ENCODE measurements at places on chromosomes 5 and 9.
A peak's percentile ranks its signal among the peaks of the same experiment; 100 is the strongest.

GRCh38 chr5:132540764-132541163, 2.6 kb downstream of the IL5 start:
- H3K36me3 ChIP-seq, result no peaks in the 10 kb centered on the region
- no peaks in the 10 kb centered on the region for H3K4me1 ChIP-seq
- peaks cover 7% of the 10 kb centered on the region for H3K27me3 ChIP-seq
- no peak overlapping the region for H3K4me3 ChIP-seq

DNA sequence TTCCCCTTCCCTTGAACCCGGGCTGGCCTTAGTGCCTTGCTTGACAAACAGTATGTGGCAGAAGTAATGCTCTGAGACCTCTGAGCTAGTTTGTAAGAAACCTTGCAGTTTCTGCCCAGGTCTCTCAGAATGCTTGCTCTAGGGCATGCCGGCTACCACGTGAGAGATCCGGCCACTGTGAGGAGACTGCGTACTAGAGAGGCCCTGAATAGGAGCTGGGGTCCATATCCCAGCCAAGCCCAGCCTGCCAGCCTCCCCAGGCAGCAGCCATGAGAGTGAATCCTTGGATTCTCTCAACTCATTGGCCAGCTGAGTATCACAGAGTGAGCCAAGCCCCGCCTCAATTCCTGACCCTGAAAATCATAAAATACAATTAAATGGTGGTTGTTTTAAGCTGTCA, 16.0 kb upstream of the COL15A1 start:
- no peaks in the 10 kb centered on the region for H3K36me3 ChIP-seq
- peaks cover 36% of the 10 kb centered on the region for H3K4me1 ChIP-seq
- DNase-seq, result peak; percentile 12
- H3K27ac ChIP-seq, result no peak overlapping the region

DNA sequence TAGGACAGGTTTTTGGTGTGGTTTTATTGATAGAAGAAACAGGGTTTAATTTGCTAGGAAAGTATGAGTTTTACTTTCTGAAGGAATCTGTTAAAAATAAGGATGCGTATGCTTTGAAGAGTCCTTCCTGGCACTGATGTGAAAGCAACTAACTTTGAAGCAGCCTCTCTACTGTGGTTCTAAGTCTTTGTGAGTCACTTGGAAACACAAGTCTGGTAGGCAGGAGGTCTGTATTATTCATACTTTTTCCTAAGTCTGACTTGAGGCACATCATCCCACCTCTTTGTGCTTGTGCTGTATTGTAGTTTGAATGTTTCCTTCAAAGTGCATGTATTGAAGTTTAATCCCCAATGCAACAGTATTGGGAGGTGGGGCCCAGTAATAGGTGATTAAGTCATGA, 129.0 kb downstream of the TAF11L14 start:
- no peaks in the 10 kb centered on the region for H3K36me3 ChIP-seq
- H3K27ac ChIP-seq, result no peak overlapping the region
- H3K4me1 ChIP-seq, result no peaks in the 10 kb centered on the region
- DNase-seq, result no peak
- no peaks in the 10 kb centered on the region for H3K27me3 ChIP-seq
- no peak overlapping the region for H3K4me3 ChIP-seq

GRCh38 chr5:32020271-32020670, 153.8 kb downstream of the GOLPH3 start:
- no peaks in the 10 kb centered on the region for H3K36me3 ChIP-seq
- no peak overlapping the region for H3K4me3 ChIP-seq
- H3K27ac ChIP-seq, result no peak overlapping the region
- DNase-seq, result no peak

- H3K4me3 ChIP-seq, result no peak overlapping the region
- H3K4me1 ChIP-seq, result peaks cover 16% of the 10 kb centered on the region
- no peaks in the 10 kb centered on the region for H3K36me3 ChIP-seq
- no peak overlapping the region for H3K27ac ChIP-seq
- DNase-seq, result no peak
These were observed 995.4 kb downstream of the MAT2B start for GRCh38 chr5:164500856-164501255.

GRCh38 chr9:27369591-27369990, 72.6 kb upstream of the EQTN start:
- no peaks in the 10 kb centered on the region for H3K27me3 ChIP-seq
- peaks cover 44% of the 10 kb centered on the region for H3K4me1 ChIP-seq
- no peak overlapping the region for H3K27ac ChIP-seq
- no peaks in the 10 kb centered on the region for H3K36me3 ChIP-seq

DNA sequence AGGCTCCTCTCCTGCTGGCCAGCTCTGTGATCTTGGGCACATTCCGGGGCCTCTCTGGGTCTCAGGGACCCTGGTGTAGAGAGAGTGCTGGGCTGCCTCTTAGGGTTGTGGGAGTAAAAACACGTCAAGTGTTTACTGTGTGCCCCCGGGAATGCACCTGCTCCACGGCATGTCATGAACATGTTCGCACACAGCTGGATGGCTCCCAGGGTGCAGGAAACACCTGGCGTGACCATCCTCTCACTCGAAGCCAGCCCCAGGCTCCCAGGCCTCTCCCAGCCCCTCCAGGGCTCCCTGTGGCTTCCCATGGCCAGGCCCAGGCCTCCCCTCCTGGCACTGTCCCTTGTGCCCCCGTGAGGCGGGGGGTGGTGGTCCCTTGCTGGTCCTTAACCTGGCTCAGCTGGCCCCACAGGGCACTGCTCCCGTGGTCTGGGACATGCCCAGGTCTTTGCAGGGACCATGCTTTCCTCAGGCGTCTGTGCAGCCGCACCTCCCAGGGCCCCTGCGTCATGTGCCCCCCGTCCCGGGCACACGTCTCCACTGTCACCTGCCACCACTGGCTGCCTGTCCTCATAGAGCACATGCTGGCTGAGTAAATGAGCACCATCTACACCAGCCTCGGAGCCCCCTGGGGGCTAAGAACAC, 44.9 kb downstream of the SLC6A3 start:
- no peak overlapping the region for H3K27ac ChIP-seq
- H3K4me1 ChIP-seq, result no peaks in the 10 kb centered on the region
- H3K4me3 ChIP-seq, result no peak overlapping the region
- DNase-seq, result no peak
- peaks cover 19% of the 10 kb centered on the region for H3K27me3 ChIP-seq

- H3K4me1 ChIP-seq, result no peaks in the 10 kb centered on the region
- no peak overlapping the region for H3K27ac ChIP-seq
- H3K27me3 ChIP-seq, result no peaks in the 10 kb centered on the region
- no peak overlapping the region for H3K4me3 ChIP-seq
These were observed 18.5 kb upstream of the GAS1 start for GRCh38 chr9:86965636-86966395.

DNA sequence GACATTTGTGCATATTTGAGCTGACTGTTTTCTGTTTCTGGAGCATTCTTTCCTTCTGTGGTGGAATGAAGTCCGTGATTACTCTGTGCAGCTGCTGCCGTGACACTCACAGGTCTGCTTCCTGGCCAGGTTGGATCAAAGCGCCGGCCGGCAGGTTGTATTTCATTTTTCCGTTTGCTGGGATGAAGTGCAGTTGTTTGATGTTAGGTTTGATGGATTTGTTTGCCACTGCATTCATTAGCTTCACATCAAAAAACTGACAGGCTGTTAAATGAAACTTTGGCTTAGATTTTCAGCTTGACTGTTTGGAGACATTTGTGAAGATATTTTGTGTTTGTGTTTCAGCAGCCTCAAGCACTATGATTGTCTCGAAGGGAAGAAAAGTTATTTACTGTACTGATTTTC, 140.1 kb downstream of the KDM4C start:
- no peaks in the 10 kb centered on the region for H3K36me3 ChIP-seq
- no peak for DNase-seq
- no peaks in the 10 kb centered on the region for H3K4me1 ChIP-seq
- no peak overlapping the region for H3K4me3 ChIP-seq

GRCh38 chr5:67058998-67059743, 137.4 kb downstream of the CD180 start:
- H3K27ac ChIP-seq, result no peak overlapping the region
- no peaks in the 10 kb centered on the region for H3K27me3 ChIP-seq
- no peaks in the 10 kb centered on the region for H3K36me3 ChIP-seq
- H3K4me3 ChIP-seq, result no peak overlapping the region
- peak; percentile 23 for DNase-seq

- H3K27me3 ChIP-seq, result peaks cover 30% of the 10 kb centered on the region
- no peak for DNase-seq
- H3K4me3 ChIP-seq, result no peak overlapping the region
- H3K27ac ChIP-seq, result no peak overlapping the region
- H3K36me3 ChIP-seq, result no peaks in the 10 kb centered on the region
These were observed 15.5 kb downstream of the MEGF9 start for GRCh38 chr9:120698766-120699165.

DNA sequence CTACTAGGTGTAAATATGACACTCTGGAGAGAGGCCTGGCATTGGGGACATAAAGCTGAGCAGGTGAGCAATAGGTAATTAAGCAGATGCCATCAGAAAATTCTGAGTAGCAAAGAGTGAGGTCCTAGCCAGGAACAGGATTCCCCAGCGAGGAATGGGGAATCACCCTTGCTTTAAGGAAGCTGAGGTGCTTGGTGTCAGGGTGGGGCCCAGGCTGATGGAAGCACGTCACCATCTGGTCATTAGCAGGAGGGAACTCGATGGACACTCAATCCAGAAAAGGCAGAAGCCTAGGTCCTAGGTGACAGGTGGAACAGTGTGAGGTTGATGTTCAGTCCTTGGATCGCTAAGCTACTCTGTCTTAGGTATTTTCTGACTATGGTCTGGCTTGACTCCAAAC, 562.7 kb upstream of the DAP start:
- no peaks in the 10 kb centered on the region for H3K27me3 ChIP-seq
- no peak overlapping the region for H3K4me3 ChIP-seq
- no peak overlapping the region for H3K27ac ChIP-seq
- H3K36me3 ChIP-seq, result no peaks in the 10 kb centered on the region

GRCh38 chr9:6270896-6271295, 55.3 kb downstream of the IL33 start:
- H3K4me3 ChIP-seq, result no peak overlapping the region
- H3K4me1 ChIP-seq, result no peaks in the 10 kb centered on the region
- no peak overlapping the region for H3K27ac ChIP-seq
- H3K27me3 ChIP-seq, result no peaks in the 10 kb centered on the region

DNA sequence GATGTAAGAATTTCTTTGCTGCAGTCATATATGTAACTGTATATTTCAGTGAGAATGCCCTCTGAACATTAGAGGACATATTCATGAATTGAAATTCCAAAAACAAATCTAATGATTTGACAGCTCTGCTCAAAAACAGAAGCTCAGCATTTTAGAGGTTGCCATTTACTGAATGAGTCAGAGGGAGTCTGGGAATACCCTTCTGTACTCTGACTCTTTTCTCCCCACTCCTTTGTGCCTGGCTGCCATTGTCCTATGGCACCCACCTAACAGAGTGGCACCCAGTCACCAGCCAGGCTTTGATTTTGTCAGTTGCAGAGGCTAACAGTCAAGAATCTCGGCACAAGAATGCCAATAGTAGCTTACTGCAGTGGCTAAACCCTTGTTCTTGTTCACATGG, 133.6 kb downstream of the ATG10 start:
- H3K4me3 ChIP-seq, result no peak overlapping the region
- peaks cover 25% of the 10 kb centered on the region for H3K4me1 ChIP-seq
- no peaks in the 10 kb centered on the region for H3K36me3 ChIP-seq
- H3K27me3 ChIP-seq, result no peaks in the 10 kb centered on the region
- H3K27ac ChIP-seq, result no peak overlapping the region

DNA sequence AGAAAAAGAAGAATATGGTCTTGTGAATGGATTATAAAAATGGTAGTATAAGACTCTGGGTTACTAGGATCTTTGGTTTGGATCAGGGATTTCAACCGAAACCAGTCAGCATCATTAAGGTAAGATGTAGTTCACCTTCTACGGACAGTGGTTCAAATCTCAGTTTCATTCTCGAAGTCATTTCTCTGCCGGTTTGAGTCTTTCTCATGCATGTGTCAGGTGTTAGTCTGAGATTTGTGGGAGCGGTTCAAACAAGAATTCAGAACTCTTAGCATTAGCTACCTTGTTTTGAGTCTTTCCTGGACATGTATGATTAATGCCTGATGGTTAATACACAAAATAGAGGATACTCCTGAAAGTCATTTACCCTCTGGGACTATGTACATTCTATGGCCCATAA, 735.9 kb upstream of the NUDT12 start:
- DNase-seq, result no peak
- H3K4me1 ChIP-seq, result no peaks in the 10 kb centered on the region
- no peak overlapping the region for H3K27ac ChIP-seq
- no peak overlapping the region for H3K4me3 ChIP-seq
- no peaks in the 10 kb centered on the region for H3K36me3 ChIP-seq

- no peaks in the 10 kb centered on the region for H3K27me3 ChIP-seq
- no peaks in the 10 kb centered on the region for H3K36me3 ChIP-seq
- peaks cover 14% of the 10 kb centered on the region for H3K4me1 ChIP-seq
- no peak overlapping the region for H3K27ac ChIP-seq
These were observed 92.7 kb downstream of the VCAN start for GRCh38 chr5:83564069-83564749.

GRCh38 chr9:105114318-105114717, 130.1 kb upstream of the SLC44A1 start:
- no peak overlapping the region for H3K27ac ChIP-seq
- peaks cover 11% of the 10 kb centered on the region for H3K4me1 ChIP-seq
- H3K36me3 ChIP-seq, result no peaks in the 10 kb centered on the region
- H3K4me3 ChIP-seq, result no peak overlapping the region
- no peaks in the 10 kb centered on the region for H3K27me3 ChIP-seq

DNA sequence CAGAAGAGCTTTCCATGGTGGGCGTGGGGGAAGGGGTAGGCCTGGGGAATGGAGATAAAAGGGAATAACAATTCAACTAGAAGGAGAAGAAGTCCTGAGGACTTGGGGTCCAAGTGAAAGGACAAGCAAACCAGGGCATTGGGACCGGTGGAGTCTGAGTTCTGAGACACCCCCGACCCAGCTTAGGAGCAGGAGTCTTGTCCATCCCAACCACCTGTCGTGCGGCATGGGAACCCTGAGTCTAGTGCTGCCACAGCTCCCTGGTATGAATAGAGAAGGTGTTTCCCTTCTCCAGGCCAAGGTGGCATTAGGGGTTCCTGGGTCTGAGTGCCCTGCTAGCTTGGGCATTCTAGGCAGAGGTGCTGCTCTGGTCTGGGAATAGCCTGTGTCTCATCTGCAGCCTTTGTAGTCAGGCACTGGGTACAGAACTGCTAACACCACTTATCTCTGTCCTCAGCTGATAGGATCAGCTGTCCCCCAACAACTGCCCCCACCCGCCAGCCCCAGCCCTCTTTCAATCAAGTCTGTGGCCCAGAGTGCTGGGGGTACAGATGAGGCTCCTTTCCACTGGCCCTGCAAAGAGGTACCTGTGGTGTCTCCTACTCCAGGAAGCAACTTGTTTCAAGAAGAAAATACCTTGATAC, 9.9 kb downstream of the HNRNPAB start:
- no peak overlapping the region for H3K4me3 ChIP-seq
- H3K4me1 ChIP-seq, result no peaks in the 10 kb centered on the region
- no peak overlapping the region for H3K27ac ChIP-seq
- no peak for DNase-seq
- no peaks in the 10 kb centered on the region for H3K27me3 ChIP-seq
- peaks cover 6% of the 10 kb centered on the region for H3K36me3 ChIP-seq

- peak; percentile 96 for DNase-seq
- H3K4me1 ChIP-seq, result peaks cover 32% of the 10 kb centered on the region
- H3K27me3 ChIP-seq, result peaks cover 14% of the 10 kb centered on the region
These were observed 464 bp downstream of the CEMIP2 start for GRCh38 chr9:71767776-71768321.

- no peak overlapping the region for H3K27ac ChIP-seq
- DNase-seq, result no peak
- no peaks in the 10 kb centered on the region for H3K36me3 ChIP-seq
- no peaks in the 10 kb centered on the region for H3K27me3 ChIP-seq
- H3K4me3 ChIP-seq, result no peak overlapping the region
- H3K4me1 ChIP-seq, result peaks cover 15% of the 10 kb centered on the region
These were observed 261.5 kb downstream of the DTWD2 start for GRCh38 chr5:118726891-118727290.

- peaks cover 25% of the 10 kb centered on the region for H3K4me1 ChIP-seq
- H3K4me3 ChIP-seq, result no peak overlapping the region
- no peak overlapping the region for H3K27ac ChIP-seq
- DNase-seq, result no peak
- peaks cover 99% of the 10 kb centered on the region for H3K27me3 ChIP-seq
- H3K36me3 ChIP-seq, result no peaks in the 10 kb centered on the region
These were observed 63.6 kb downstream of the TMEM174 start for GRCh38 chr5:73236541-73237128.

Measured in neural progenitor cell (in vitro differentiated cells).